ENCODE measurements at places on chromosomes 2 and 18.

GRCh38 chr18:8049147-8049546, 482.0 kb downstream of the PTPRM start:
- DNase-seq, result no peak

DNA sequence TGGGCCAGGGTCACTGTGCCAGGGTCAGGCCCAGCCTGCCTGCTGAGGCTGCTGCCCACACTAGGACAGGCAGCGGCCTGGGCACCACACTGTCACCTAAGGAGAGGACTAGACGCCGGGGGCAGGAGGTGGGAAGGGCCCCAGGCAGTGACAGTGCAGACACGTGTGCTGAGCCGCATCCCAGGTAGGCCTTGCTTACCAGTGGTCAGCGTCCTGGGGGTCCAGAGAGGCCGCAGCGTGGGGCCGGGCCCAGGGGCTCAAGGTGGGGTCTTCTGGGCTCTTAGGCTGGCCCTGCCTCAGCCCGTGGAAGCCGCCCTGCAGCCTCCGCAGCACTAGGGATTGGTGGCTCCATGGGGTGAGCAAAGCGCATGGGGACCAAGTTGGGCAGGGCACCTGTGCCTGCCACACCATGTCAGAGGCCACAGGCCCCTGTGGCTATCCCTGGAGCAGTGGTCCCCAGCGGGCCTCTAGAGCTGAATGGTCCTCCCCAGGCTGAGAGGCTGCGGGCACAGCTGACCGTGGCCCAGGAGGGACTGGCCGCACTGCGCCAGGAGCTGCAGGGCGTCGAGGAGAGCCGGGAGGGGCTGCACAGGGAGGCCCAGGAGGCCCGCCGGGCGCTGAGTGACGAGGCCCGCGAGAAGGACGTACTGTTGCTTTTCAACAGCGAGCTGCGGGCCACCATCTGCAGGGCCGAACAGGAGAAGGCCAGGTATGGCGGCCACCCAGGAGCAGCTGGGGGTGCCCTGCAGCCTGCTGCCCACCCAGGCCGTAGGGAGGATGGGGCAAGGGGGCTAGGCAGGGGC, 35.2 kb upstream of the SNED1 start:
- no peak for DNase-seq

- DNase-seq, result no peak
Observed at GRCh38 chr2:12949406-12949805, 232.7 kb downstream of the TRIB2 start.

- no peak for DNase-seq
Observed at GRCh38 chr2:20012282-20013125, at the start of gene MATN3. Gene MATN3 (minus strand): TSS chr2:20012668. CDS start chr2:20012631, 37 bp downstream.

DNA sequence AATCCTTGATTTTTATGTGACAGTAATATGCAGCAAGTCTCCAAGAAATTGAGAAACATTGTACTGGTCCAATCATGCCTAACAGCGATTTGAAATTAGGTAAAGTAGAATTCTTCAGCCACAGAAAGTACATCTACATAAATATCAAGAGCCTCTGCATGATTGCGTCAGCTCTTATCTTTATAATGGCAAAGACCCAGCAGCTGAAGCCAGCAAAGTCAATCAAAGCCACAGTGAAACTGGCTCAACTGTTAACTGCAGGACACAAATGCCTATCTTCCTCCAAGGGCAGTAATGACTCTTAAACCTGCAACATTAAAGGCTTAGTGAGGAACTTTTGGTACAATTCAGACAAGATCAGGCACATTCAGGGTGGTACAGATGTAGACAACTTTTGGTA, 102.5 kb downstream of the BARD1 start:
- DNase-seq, result no peak

- DNase-seq, result no peak
Observed at GRCh38 chr18:37566479-37567060, 972 bp upstream of the CELF4 start.

- no peak for DNase-seq
Observed at GRCh38 chr18:21163647-21164547, 52.3 kb upstream of the ROCK1 start.

GRCh38 chr2:177783835-177784744, 288.5 kb downstream of the PDE11A start:
- no peak for DNase-seq

- no peak for DNase-seq
Observed at GRCh38 chr2:67451086-67451832, 54.1 kb downstream of the ETAA1 start.

- DNase-seq, result no peak
Observed at GRCh38 chr2:20419007-20419576, 27.8 kb upstream of the RHOB start.

- DNase-seq, result no peak
Observed at GRCh38 chr2:15169326-15170069, 391.6 kb downstream of the NBAS start.

- no peak for DNase-seq
Observed at GRCh38 chr18:58125183-58125582, 81.2 kb downstream of the NEDD4L start.

DNA sequence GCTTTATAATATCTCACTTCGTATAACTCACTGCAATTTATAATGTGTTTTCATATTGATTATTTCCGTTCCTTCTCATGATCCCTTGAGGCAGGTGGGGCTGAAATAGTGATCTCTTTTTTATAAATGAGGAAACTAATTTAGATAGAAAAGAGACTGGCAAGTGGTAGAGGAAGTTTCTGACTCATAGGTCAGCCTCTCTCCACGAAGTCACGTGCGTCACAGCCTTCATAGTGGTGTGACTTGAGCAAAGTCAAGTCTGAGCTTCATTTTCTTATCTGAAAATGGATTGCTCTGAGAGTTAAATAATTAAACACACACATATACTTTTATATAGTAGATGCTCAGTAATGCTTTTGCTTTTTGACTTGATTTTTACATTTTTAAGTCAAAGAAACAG, 19.9 kb downstream of the ABCG5 start:
- DNase-seq, result no peak

- DNase-seq, result no peak
Observed at GRCh38 chr2:237159006-237159911, 73.6 kb downstream of the COPS8 start.

DNA sequence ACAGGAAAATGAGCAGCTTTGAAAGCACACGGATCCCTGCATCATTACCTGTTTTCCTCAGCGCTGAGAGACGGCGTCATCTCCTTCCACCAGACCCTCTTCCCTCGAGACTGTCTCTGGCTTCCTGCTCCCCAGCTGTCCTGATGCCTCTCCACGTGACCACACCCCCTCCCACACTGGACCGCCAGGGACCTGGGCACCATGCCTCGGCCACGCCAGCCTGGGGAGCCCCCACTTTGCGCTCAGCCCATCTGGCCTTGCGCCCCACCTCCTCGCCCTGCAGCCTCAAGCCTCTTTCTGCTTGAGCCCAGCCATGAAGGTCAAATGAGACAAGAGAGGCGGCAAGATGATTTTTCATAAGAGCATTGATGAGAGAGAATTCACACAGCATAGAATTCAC, 66.0 kb upstream of the ACKR3 start:
- no peak for DNase-seq

- DNase-seq, result no peak
Observed at GRCh38 chr2:74489906-74490305, 7.0 kb downstream of the TTC31 start.

DNA sequence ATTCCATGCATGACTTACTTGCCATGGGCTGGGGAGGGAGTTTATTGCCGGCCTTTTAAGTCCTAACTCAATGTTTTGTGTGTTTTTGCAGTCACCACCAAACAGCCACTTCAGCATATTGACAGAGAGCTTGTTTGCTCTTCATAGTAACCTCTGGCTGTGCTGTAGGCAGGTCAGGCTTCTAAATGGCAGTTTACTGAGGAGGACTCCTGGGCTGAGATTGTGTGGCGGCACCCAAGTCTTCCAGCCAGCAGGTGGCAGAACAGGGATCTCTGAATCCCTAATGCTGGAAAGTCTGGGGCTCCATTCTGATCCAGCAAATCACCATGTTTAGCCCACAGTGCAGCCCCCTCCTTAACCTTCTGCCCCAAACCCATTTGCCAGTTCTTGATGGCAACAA, 121.2 kb downstream of the CAPN13 start:
- DNase-seq, result no peak

- DNase-seq, result no peak
Observed at GRCh38 chr18:13932285-13933025, 17.1 kb upstream of the MC2R start.

- no peak for DNase-seq
Observed at GRCh38 chr2:174078275-174078674, 113.1 kb upstream of the SP3 start.

DNA sequence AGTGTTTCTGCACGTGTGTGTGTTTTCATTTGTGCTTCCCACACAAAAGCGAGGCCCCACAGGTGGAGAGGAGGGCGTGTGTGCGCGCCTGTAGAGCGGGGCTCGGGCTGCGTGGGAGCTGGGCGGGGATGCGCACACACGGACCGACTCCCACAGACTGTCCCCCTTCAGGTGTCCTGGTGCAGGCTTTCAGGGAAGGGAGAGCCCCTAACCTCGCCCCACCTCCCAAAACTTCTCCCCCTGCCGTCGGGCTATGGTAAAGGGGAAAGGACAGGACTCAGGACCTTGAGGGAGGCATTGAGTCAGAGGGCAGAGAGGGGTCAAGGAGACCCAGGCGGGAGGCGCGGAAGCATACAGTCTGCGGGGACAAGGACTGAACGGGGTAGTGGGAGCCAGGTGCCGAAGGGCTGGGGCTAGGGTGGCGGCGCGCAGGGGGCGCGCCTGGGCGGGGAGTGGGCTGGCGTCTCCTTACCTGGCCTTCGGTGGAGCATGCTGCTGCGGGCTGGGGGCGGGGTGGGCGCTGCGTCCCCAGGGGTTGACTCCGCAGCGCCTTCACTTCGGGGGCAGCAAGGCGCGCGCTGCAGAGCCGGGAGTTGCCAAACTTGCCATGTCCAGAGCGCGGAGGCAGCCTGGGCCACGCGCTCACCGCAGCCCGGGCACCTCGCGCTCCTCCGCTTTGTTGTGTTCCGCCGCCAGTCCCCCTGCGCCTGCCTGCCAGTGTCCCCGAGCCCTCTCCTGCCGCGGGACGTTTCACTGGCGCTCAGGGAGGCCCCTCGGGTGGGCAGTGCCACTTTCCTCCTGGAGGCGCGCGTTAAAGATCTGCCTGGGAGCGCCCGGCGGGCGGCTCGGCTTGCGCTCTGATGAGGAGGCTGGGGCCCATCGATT, 302.0 kb downstream of the NCKAP5 start:
- no peak for DNase-seq

- no peak for DNase-seq
Observed at GRCh38 chr2:29260142-29260772, 145.0 kb downstream of the CLIP4 start.

GRCh38 chr2:172456002-172456401, 28.6 kb downstream of the ITGA6 start:
- DNase-seq, result no peak

GRCh38 chr2:100984892-100985307, 17.2 kb upstream of the RPL31 start:
- peak; percentile 8 for DNase-seq

GRCh38 chr2:38578832-38579231, 23.9 kb downstream of the HNRNPLL start:
- DNase-seq, result no peak

DNA sequence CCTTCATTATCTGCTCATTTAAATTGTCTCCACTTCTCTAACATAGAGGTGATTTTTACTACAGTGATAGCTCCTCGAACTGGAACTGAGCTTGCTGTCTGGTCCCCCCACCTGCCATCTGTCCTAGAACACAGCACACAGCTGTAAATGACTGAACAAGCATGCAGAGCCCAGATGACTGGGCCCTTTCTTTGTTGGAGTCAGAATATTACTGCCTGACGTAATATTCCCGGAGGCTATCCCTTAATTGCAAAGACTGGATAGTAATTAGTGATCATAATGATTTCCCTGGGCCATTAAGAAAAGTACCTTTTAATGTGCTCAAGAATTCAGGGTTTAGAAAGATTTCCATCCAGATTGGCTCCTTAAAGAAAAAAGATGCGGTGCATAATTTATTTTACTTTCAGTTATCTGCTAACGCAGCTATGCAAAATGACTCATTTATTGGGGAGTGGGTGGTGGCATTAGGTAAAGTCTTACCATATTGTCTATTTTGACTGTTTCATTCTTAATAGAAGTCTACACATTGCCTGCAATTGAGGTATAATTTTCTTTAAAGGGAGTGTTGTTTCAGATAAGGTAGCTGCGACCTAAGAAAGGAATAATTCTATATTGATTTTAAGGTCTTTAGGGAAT, 84.4 kb downstream of the MAP4K4 start:
- no peak for DNase-seq

DNA sequence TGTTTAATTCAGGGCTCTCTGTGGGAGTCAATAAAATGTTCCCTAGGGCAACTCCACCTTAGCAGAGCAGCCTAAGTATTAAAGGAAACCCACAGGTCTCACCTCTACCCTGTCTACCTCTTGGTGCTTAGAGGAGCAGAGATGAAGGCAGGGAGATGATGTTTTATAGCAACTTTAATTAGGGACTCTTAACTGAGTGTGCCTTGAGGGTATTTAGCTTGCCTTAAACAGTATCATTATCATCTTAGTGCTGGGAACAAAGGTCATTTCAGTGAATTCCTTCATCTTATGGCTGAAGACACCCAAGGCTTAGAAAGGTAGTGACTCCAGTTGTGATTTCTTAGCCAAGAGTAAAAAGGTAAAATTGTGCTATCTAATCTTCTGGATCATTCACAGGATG, 26.7 kb downstream of the VIL1 start:
- no peak for DNase-seq

- DNase-seq, result no peak
Observed at GRCh38 chr2:98020992-98021713, 25.4 kb upstream of the TMEM131 start.

DNA sequence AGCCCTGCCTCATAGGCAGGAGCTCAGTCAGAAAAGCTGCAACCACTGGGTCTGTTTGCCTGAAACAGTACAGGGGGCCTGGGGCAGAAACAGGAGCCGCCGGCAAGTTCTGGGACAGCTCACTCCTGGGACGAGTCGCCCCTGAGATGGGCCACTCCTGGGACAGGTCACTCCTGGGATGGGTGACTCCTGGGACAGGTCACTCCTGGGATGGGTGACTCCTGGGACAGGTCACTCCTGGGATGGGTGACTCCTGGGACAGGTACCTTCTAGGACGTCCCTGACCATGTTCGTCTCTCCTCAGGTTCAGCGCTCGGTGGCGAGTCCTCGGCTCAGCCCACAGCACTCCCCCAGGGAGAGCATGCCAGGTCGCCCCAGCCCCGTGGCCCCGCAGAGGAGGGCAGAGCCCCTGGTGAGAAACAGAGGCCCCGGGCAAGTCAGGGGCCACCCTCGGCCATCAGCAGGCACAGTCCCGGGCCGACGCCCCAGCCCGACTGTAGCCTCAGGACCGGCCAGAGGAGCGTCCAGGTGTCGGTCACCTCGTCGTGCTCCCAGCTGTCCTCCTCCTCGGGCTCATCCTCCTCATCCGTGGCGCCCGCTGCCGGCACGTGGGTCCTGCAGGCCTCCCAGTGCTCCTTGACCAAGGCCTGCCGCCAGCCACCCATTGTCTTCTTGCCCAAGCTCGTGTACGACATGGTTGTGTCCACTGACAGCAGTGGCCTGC, 51.8 kb downstream of the NTSR2 start:
- no peak for DNase-seq
